Stimulated activated CD4-positive, alpha-beta T cell treated with anti-CD3 and anti-CD28 coated beads, Interleukin-2, amount 100 ng/mL, for 48 hours (primary cell): ENCODE measurements at places on chromosomes 1 and 21.

DNA sequence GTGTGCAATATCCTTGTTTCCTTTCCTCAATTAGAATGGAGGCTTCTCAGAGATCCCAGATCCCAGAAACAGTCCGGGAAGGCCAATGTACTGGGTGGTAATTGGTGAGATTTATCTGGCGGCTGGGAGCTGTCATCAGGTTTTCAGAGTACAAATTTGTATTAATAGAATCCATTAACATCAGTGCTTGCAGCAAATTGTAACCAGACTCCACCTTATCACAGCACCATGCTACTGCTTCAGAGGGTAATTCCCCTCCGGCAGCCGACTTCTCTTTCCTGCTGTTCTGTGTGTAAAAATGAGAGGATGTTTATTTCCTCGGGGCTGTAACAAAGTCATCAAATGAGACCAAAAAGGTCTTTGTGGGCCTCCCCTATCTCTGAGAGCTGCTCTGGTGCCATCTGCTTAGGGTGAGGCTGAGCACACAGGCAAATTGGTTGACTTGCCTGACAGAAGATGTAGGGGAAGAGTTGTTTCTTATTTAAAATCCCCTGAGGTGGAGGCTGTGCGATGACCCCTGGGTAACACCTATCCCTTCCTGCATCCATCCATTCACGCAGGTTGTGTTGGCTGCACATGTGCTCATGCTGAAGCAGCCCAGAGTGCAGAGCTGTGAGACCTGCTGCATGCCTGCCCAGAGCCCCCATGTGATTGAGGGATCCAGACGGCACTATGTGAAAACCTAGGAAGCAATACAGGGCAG lies 19.2 kb downstream of the NFASC start:
- no peak for DNase-seq

GRCh38 chr1:11134251-11134897 lies 34.7 kb upstream of the EXOSC10 start:
- DNase-seq, result no peak

DNA sequence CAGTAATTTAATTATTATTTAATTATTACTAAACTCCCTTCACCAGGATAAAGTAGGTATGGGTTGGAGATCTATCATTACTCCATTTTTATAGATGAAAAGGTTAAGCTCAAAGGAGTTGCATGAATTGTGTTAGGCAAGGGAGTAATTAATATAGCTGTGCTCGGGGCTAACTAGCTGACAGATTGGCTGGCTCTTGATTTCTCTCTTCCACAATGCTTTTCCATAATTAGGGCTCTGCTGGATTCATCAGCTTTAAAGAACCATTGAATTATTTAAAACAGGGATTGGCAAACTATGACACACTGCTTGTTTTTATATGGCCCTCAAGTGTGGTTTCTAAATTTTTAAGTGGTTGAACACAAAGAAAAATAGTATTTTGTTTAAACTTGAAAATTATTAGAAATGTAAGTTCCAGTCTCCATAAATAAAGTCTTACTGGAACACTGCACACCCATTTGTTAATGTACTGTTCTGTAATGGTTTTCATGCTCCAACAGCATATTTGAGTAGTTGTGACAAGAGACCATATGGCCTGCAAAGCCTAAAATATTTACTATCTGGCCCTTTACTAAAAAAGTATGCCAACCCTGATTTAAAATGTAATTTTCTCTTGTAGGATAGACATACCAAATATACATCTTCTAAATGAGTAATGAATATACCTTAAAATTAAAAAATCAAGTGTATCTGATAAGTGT lies 76.4 kb downstream of the GDAP2 start:
- no peak for DNase-seq

DNA sequence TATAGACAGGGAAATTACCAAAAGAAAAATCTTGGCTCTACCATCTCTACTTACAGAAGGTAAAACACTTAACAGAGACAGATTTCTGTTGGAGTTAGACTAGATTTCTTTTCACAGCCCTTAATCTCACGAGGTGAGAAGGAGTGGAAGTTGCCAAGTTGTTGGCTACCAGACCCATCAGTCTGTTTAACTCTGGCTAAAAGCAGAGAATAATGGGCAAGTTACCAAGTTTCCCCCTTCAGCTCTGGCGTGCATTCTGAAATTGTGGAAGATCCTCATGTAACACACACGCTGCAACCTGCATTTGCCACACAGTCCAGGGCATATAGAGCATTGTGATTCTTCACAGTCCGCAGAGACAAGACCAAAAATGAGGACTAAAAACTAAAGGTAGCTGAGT lies 49.3 kb downstream of the STX6 start:
- DNase-seq, result no peak

DNA sequence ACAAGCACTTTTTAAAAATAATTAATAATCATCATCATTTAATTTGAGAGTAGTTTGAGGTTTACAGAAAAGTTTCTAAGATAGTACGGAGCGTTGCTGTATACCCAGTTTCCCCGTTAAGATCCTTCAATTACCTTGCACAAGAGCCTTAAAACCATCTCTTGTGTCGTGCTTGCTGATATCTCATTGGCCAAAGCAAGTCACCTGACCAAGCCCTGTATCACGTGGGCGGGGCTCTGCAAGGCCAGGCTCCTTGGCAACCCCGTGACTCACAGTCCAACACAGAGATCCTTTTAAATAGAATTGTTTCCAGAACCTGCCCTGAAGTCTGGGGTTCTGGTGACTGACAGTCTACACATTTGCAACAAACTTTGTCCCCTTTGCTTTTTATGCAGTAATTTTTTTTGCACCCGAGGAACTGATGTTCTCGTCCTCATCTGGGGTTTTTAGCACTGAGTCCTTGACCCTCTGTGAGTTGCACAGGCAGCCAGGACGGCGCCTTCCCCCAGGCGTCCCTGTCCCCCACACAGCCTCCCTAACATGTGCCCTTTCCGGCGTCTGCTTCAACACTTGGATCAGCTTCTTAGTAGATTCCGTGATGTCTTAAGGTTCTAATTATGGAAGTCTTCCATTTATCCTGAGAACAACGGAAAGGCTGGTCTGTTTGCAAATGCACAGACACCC lies 183.3 kb upstream of the TMEM51 start:
- peak; percentile 27 for DNase-seq

DNA sequence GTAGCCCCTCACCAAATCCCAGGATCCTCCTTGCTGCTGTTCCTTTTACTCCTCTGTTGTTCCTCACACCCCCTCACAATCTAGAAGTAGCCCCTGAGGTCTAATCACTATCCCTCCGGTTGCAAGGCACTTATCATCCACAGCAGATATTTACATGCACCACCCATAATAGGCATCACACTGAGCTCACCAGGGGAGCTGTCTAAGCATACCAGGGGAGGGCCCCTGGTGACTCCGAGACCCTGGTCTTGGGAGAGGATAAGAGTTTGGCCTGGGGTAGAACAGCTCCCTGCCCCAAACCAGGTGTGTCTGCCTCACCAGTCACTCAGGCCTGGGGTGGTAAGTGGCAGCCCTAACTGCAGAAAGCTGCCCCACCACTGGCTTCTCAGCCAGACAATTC lies 37.3 kb upstream of the ZC3H12A start:
- no peak for DNase-seq

GRCh38 chr1:82141390-82141789 lies 340.7 kb downstream of the ADGRL2 start:
- DNase-seq, result no peak

GRCh38 chr1:200445213-200445612 lies 35.4 kb upstream of the ZNF281 start:
- peak; percentile 18 for DNase-seq

DNA sequence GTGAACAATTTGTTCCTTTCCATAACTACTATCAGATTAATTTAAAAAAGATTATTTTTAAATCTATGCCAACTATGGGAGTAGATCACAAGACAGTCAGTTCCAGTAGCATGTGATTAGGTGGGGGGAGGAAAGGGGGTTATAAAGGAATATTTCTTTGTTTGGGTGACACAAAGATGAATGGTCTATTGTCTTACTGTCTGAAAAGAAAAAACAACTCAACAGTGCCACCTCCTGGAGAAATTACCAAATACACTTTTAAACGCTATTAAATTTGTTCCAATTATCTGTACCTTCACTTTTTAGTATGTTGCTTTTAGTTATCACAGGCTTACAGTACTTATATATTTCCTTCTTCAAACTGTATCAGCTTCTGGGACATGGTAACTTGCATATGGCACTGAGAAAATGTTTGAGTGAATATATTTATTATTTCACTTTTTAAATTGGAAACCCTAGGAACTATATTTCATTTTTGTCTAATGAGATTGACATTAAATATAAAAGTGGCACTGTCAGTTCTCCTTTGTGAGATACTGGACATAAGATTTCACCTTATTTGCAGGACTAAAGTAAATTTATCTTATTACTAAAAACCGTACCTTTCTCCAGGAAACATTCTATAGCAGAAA lies 1.7 kb upstream of the SORT1 start:
- peak; percentile 27 for DNase-seq

DNA sequence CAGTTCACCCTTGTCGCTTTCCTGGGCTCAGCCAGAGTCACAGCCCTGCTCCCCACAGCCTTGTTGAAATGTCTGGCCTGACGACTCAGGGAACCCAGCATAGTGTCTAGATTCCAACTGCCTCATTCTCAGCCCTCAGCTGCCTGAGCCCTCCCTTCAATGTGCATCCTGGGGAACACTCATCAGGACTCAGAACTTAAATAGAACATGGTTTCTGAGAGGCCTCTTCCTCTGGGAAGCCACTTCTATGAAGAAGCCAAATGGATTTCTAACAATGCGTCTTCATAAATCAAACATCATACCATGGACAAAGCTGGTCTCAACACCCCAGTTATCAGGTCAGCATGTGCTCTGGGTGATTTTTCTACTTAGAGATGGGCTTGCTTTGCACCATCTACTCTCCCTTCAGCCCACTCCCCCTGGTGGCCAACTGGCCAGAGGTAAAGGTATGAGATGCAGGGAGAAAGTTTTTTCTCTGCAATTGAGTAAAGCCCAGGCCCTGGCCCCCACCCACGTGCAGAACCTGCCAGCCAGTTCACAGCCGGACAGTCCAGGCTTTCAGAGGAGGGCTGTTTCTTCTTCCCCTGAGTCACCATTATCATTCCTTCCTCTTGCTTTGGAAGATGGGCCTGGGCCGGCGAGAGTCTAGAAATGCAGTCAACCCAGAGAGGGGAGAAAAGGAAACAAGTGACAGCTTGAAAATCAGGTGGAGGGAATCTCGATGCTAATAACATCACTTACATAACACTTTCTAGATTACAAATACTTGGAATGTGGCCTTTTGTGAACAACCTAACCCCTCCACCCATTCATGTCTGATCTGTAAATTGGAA lies 32.1 kb downstream of the CD244 start:
- peak; percentile 80 for DNase-seq

- no peak for DNase-seq
Observed at GRCh38 chr1:25534410-25534788, 9.0 kb upstream of the LDLRAP1 start.

DNA sequence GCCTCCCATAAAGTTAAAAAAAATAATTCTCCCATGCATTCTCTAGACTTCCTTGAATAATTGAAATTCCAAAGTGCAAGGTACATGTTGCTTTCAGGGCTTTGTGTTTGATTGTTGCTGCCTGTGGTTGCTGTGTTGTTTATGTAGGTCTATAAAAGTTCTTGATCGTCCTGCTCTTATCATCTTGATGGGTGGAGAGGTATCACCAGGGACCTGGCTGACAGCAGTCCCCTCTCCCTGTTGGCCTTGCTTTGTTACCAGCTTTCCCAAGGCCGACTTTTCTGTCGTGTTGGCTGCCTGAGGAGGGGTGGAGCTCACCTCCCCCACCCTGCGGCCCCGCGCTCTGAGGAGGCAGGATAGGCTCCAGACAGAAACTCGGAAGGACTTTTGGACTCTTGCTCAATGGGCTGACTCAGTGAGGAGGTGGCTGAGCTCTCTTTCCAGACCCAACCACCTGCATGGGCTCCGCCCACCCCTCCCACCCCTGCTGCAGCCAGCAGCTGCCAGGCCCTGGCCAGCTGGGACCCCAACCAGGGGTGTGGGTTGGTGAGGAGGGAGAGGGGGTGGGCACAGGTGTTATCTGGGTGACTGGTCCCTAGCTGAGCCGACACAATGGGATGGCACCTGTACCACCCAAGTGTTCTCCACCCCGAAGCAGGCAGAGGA lies 2.0 kb downstream of the INAVA start:
- DNase-seq, result no peak

DNA sequence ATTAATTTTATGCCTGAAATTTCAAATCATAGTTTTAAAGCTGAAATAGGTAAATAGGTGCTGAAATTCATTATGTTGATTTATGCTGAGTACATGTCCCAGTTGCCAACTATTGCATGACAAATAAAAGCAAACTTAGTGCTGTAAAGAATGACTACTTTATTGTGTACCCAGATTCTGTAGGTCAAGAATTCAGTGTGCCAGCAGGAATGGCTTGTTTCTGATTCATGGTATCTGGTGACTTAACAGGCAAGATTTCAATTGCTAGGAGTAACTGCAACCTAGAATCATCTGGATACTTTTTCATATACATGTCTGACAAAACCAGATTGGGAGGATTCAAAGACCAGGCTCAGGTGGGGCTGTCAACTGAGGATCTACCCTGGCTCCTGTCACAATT lies 678.4 kb upstream of the ADAMTS5 start:
- DNase-seq, result no peak

DNA sequence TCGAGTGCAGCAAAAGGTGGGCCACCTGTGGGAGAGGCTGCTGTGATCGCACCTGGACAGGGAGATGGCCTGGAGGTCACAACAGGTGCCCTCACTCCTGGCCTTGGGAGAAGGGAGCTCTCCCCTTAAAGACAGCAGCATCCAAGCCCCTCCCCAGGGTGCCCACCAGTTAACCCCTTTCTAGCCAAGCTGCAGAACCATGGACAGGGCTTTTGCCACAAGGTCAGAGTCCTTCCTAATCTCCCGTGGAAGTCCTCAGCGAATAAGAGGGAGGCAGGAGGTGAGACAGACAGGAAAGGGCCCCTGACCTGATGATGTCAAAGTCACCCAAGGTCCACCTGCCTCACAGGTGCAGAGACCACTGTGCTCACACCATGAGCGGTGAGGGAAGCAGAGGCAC lies 1.7 kb downstream of the CNTN2 start:
- DNase-seq, result no peak

DNA sequence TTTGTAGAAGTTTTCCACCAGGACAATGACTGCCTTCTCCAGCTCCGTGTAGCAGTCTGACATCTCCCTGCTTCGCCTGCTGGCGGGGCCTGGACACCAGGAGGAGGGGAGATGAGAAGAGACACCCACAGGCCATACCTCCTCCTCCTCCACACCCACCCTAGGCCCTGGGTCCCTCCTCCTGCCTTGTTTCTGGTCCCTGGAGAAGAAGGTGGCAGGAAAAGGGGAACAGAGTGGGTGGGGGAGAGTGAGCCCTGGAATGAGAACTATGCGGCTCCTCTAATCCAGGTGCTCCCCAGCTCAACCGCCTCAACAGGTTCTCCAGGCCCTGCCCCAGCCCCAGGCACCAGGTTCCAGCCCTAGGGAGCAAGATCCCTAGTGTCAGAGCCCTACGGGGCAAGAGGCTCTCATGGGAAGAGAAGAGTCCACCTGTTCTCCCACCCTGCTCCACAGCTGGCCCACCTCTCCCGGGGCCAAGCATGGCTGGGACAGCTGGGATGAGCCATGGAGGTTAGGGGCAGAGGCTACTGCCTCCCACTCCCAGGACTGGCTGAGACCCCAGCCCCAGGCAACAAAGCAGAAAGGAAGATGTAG lies 4.8 kb downstream of the S100A16 start:
- no peak for DNase-seq

- DNase-seq, result no peak
Observed at GRCh38 chr1:204836856-204837255, 33.8 kb upstream of the NFASC start.
